ENCODE measurements at places on chromosomes 3 and 15.
A peak's percentile ranks its signal among the peaks of the same experiment; 100 is the strongest.

DNA sequence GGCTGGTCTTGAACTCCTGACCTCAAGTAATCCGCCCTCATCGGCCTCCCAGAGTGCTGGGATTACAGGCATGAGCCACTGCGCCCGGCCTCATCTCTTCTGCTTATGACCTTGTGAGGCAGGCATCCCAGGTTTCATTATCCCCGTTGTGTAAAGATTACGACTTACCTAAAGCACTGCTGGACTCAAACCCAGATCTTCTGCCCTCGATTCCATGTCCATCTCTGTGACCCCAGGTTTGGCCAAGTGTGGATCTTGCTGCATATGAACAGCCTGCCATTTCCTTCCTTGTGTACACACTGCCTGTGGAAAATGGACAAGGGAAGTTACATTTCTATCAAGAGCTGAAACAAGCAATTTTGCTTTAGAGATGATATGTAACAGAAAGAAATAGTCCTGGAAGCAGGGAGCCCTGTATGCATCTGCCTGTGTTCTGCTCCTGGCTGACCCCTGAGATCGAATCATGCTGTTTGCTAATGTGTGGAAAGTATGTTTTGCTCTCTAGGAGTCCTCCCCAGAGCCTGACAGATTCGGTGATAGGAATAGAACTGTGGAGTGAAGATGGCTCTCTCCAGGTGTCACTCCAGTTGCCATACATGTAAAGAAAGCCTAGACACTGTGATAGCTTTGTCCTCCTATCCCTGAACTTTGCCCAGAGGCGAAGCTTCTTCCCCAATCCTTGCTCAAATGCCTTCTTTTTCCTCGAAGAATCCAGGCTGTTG, 11.8 kb upstream of the LIPC start:
- DNase-seq: no peak

GRCh38 chr15:35626571-35627318, 80.8 kb upstream of the DPH6 start:
- peak; percentile 29 for DNase-seq

DNA sequence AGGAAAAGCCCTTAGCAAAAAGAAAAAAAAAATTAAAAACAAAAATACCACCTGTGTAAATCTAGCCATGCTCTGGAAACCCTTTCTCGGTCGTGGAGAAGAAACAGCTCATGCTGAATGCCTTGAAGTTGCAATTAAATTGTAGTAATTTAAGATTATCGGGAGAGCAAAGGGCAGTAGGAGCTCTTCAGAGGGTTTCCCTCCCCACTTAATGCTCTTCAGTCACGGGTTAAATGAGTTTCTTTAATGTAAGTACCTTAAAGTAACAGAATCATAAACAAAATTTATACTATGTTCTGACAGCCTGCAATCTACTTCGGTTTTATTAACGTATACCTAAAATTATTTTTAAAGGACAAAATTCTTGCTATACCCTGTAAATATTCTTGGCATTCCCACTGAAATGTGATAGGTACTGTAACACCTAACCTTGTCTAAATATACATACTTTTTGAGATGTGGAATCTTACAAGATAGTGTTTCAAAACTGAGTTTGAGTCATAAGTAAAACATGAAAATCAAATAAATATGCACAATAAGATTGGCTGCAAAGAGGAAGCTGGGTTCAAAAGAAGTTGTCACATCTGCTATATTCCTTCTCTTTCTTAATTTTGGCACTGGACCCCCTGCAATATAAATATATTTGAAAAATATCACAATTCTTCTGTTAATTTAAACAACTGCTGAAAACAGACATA, 5.3 kb downstream of the FOXP1 start:
- no peak for DNase-seq

DNA sequence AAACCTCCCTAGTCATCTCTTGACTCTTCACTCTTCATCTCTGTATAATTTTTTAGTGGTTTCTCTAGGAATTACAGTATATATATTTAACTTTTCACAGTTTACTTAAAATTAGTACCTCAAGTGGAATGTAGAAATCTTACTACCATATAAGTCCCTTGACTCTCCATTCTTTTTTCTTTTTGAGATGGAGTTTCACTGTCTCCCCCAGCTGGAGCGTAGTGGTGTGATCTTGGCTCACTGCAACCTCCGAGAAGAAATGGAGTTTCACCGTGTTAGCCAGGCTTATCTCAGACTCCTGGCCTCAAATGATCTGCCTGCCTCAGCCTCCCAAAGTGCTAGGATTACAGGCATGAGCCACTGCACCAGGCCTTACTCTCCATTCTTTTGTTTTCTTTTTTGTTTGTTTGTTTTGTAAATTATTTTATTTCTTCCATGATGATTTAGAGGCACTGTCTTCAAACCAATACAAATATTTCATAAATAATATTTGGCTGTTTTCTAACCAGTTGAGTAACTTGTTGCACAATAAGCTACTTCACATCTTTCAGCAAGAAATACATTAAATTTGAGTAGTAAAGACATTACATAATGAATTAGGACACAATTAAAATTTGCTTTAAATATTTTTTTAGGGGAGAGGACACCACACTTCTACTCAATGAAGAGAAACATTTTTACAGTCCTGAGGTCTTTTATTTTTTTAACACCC, 144.8 kb downstream of the RBPMS2 start:
- no peak for DNase-seq

- no peak for DNase-seq
Measured at GRCh38 chr3:184005941-184006507, 11.7 kb downstream of the ABCC5 start.

- no peak for DNase-seq
Measured at GRCh38 chr3:49831341-49831740, 17.6 kb upstream of the UBA7 start.

GRCh38 chr15:24146251-24146650, 459.1 kb upstream of the NDN start:
- no peak for DNase-seq

DNA sequence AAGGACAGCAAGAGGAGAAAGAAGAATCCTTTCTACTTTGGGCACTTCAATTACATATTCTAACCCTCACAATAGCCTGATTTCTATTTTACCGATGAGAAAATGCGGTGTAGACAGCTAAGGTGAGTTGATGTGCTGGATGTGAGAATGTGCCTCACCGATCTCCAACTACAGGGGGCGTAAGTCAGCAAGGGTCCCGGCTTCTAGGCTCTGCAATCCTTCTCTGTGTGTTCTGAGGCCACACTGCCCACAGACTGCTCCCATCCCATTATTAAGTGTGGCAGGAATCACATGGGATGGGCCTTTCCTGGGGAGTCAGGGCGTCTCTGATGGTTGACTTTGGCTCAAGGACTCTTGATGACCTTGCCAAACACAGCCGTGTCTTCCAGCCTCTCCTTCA, 23.6 kb upstream of the RPL35A start:
- DNase-seq: no peak

DNA sequence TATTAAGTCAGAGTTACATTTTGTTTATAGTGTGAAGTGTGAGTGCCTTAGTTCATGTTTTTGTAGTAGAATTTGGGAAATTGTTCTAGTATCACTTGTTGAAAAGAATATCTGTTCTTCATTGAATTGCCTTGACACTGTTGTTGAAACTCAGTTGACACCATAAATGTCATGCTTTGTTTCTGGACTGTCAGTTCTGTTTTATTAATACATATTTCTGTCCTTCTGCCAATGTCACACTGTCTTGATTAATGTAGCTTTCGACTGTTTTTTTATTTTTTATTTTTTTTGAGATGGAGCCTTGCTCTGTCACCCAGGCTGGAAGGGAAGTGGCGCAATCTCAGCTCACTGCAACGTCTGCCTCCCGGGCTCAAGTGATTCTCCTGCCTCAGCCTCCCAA, 59.1 kb downstream of the CHD2 start:
- DNase-seq: no peak

DNA sequence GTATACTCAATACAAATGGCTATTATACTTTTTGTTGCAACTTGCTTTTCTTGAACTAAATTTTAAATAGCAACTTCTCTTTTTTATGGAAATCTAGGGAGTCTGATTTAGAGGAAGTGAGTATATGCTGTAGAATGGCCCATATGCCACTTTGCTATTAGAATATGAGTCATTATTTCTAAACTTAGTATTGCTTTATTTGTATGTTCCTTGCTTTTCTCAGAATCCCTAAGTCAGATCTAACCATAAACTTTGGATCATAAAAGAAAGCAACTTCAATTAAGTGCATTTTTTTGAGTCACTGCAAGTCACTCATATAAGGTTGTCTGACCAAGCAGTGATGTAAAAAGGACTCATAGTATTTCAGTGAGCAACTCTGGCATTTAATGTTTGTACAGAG, 17.5 kb upstream of the SPTSSB start:
- no peak for DNase-seq

DNA sequence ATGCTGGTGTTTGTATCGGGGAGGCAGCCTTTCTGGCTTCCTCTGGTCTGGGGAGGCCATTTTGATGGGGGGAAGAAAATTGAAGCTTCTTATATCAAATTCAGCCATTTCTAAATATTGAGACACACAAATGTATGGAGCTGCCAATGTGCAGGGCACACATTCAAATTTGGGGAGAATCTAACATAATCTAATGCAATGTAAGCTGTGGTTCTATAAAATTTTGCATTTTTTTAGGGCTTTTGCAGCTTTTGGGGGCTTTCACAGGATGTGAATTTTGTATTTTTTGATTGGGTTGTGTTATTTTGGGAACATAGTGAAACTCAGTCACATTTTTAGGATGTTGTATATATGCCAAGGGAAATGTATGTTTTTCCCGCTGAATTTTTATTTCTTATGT, 43.4 kb downstream of the CDIN1 start:
- no peak for DNase-seq

GRCh38 chr3:157823050-157823449, 283.2 kb downstream of the SHOX2 start:
- no peak for DNase-seq

DNA sequence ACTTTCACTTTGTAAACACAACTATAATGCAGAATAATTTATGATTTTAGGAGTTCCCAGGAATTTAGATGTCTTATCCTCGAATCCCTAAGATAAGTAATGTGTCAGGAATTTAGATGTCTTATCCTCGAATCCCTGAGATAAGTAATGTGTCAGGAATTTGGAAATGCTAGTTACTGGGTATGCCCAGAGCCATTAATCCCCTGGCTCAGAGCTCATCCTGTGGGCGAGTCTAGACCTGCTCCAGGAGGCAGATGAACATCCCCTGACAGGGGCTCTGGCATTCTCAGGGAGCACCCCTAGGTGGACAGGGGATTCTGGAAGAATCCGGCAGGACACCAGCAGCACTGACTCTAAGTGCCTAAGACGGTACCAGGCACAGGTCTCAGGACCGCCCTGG, 163.3 kb downstream of the ARRDC4 start:
- no peak for DNase-seq

DNA sequence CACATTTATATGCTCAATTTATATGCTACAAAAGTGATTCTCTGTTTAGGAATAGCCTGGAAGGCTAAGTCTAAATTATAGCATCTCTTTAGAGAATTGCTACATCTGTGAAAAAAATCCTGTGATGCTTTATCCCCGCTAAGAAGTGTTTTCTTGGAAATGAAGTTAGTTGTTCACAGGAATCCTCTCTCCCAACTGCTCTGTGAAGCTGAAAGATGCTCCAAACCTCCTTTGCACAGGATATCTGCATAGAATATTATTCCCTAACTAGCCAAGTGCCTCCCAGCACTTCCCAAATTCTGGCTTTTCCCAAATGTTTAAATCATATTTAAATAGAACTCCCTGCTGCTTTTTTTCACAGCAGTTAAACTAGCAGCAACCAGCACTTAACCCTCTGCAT, 132.2 kb downstream of the SRGAP3 start:
- DNase-seq: no peak

GRCh38 chr15:89018207-89018606, 70.0 kb upstream of the ABHD2 start:
- DNase-seq: peak; percentile 62

GRCh38 chr15:50066202-50066601, 52.8 kb downstream of the ATP8B4 start:
- peak; percentile 59 for DNase-seq

DNA sequence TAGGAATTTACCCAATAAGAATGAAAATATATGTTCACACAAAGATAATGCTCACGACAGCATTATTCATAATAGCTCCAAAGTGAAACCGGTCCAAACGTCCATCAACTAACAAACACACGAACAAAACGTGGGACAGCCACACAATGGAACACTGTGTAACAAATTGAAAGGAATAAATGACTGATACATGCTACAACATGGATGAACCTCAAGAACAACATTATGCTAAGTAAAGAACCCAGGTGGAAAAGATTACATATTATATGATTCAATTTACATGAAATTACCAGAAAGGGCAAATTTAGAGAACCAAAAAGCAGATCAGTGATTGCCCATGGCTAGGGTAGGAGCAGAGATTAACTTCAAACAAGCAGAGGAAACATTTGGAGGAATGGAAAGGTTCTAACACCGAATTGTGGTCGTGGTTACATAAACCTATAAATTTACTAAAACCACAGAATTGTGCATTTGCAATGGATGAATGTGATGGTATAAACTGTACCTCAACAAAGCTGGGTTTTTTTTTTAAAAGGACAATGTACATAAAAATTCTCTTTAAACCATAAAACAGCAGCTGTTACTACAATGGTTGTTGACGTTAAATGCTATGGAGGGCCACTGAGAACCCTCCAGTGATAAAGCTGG, 76.3 kb downstream of the XXYLT1 start:
- no peak for DNase-seq

GRCh38 chr3:52245322-52246263, at the start of gene PPM1M:
TSS of gene PPM1M (plus strand) at chr3:52245759. CDS start at chr3:52245825, 66 bp downstream.
- no peak for DNase-seq

DNA sequence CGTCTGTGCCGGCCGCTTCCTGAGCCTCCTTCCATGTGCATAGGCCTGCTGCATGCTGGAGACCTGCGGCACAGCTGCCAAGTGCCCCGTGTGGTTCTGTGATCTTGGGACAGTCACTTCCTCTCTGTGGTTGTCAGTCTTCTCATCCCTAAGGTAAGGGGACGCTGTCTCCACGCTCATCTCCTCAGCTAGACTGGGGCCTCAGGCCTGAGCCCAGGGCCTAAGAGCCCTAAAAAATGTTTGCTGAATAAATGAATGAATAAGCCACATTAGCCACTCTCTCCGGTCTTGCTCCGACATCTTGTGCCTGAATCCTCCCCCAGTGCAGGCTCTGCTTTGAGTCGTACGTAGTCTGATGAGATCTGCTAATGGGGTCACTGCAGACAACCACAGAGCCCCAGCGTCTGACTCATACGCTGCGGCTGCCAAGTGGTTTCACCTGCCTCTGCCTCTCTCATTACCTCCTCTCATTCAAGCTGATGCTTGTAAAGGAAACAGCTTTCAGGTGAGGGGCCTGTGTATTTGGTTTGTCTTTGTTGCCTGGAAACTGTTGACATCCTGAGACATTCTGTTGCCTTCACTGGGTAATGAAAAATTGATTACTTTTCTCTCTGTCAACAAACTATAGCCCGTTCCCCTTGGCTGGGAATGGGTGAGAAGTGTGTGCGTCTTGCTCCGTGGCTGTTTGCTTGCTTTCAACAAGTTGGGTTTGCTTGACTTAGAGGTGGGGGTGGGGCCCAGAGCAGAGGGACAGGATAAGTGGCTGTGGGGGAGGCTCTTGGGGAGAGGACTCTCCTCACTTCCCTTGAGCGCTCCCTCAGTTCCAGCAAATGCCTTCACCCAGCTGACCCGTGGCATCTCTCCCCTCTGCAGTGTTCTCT, 15.9 kb downstream of the RPLP1 start:
- DNase-seq: no peak

- DNase-seq: no peak
Measured at GRCh38 chr15:80325206-80325605, 73.2 kb upstream of the CTXND1 start.

GRCh38 chr3:157030712-157031111, 129.2 kb downstream of the CCNL1 start:
- no peak for DNase-seq
